Activated T-helper 1 cell treated with anti-CD3 and anti-CD28 coated beads, Interleukin-2, amount 50 U/mL, for 16 hours (primary cell): ENCODE measurements at places on chromosomes 2 and 18.
A peak's percentile ranks its signal among the peaks of the same experiment; 100 is the strongest.

DNA sequence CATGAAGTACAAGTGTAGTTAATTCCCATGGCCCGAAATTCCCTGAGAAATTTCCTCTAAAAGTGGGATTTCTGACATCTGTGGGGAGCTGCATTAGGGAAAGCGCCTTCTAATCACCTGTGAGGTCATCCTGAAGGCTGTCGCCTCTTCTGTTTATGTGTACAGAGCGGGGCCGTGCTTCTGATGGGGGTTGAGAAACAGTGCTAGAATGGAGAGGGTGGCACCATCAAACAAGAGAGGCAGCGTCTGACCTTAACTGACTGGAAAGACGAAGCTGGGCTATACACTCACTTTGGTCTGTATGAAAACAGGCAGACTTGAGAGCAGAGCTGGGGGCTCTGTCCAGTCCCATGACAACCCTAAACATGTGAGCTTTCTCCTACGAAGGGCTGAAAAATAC is 44.2 kb upstream of the DNMT3A start:
- DNase-seq = no peak

DNA sequence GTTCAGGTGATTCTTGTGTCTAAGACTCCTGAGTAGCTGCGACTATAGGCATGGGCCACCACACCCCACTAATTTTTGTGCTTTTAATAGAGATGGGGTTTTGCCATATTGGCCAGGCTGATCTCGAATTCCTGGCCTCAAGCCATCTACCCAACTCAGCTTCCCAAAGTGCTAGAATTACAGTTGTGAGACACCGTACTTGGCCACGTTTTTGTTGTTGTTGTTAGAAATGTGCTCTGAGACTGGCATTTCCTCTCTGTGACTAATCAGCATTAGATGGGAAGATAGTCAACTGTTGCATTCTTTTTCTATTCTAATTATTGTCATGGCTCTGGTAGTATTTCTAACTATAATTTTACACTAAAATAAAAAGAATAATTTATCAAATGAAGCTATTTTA is 191.7 kb downstream of the CAMKMT start:
- no peak for DNase-seq

- DNase-seq = no peak
These were observed 84.8 kb downstream of the OSBPL6 start for GRCh38 chr2:178279142-178279541.

DNA sequence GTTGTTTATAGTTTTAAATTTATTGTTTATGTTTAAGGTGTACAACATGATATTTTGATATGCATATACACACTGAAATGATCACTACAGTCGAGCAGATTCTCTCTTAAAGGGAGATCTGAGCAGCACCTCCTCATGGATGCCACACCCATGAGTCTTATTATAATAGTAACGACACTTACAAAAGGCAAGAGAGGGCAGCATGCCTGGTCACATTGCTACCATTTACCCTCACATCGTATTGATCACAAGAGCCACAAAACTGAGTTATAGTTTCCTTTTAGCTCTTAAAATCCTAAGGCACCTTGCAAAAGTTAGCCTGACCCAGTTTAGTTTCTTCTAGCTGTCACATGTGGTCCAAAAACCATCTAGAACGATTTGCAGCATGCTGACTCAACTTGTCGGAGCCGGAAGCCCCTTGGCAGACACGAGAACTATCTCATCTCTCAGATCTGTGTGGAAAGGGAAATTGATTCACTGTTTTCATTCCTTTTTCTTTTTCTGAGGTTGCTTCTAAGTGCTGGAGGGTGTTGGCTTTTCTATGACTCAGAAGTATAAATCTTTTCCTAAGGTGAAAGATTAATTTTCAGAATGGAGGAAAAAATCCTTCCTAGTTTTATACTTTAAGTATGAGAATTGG is 85.3 kb downstream of the CDC42EP3 start:
- DNase-seq = peak; percentile 58

GRCh38 chr2:233319256-233319655 is 11.6 kb downstream of the SAG start:
- no peak for DNase-seq

DNA sequence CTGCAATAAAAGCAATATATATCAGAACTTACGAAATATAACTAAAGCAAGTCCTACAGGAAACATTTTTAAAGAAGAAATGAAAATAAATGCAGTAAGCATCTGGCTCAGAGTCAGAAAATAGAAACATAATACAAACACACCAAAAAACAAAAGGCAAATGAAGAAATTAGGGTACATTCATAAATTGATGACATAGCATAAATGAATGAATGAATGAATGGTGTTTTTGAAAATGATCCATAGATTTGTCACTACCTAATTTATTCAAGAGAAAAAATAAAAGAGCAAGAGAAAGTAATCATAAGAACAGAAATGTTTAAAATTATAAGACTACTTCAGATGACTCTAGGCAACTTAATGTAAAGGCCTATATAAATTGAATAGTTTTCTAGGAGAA is 226.1 kb upstream of the CDH20 start:
- no peak for DNase-seq

DNA sequence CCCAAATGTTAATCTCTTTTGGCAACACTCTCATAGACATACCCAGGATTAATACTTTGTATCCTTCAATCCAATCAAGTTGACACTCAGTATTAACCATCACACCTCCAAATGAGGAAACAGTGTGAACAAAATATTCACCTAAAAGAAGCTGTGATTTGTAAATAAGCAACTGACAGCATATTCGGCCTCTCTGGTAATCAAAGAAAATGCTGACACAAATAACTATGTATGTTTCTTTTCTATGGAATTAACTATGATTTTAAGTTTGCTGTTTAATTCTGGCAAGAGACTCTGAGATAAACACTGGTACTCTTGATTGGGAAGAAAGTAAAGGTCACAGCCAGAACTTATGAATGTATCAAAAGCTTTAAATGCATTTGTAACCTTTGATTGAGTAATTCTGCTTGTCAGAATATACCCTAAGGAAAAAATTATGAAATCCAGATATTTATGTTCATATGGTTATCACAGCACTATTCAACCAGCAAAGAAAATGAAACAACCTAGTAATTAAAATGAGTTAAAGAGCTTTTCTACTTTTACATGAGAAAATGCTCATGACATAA is 3.6 kb upstream of the GYPC start:
- no peak for DNase-seq

DNA sequence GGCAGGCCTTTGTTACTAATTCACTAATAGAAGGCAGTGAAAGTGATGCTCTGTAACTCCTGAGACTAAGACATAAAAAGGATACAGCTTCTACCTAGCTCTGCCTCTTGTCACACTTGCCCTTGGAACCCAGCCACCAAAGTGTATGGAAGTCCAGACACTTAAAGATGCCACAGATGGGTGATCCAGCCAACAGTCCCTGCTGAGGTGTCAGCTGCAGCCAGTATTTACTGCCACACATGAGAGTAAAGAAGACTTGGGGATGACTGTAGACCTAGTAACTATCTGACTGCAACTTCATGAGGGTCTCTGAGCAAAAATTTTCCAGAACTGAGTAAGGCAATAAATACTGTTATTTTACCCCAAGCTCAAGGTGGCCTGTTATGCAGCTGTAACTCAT is 8.8 kb downstream of the IMMT start:
- no peak for DNase-seq

GRCh38 chr18:38459131-38459994 is 893.8 kb upstream of the CELF4 start:
- DNase-seq = no peak

GRCh38 chr2:11827547-11827946 is 81.1 kb downstream of the LPIN1 start:
- DNase-seq = no peak

DNA sequence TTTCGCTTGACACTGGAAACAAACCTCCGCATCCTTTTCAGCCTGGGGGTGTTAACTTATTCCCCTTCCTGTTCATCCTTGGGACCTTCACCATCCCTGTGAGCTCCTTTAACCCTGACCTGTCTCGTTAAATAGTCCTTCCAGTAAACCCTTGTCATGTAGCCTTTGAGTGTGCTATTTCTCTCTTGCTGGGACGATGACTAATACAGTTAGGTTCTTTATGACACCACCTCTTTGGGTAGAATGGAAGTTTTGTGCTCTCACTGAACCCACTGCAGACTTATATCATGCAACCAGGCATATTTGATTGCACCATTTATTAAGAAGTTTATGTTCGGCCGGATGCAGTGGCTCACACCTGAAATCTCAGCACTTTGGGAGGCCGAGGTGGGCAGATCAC is 40.5 kb upstream of the GAREM1 start:
- no peak for DNase-seq

DNA sequence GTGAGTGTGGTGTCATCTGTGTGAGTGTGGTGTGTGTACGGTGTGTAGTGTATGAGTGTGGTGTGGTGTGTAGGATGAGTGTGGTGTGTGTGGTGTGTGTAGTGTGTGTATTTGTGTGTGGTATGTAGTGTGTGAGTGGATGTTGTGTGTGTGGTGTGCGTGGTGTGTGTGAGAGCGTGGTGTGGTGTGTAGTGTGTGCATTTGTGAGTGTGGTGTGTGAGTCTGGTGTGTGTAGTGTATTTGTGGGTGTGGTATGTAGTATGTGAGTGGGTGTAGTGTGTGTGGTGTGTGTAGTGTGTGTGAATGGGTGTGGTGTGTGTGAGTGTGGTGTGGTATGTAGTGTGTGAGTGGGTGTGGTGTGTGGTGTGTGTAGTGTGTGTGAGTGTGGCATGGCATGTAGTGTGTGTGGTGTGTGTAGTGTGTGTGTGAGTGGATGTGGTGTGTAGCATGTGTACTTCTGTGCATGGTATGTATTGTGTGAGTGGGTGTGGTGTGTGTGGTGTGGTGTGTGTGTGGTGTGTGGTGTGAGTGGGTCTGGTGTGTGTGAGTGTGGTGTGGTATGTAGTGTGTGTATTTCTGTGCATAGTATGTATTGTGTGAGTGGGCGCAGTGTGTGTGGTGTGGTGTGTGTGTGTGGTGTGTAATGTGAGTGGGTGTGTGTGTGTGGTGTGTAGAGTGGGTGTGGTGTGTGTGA is 227.8 kb downstream of the BCL2 start:
- no peak for DNase-seq

GRCh38 chr2:215966274-215966673 is 47.1 kb downstream of the MREG start:
- DNase-seq = no peak

GRCh38 chr2:225458431-225459117 is 59.1 kb downstream of the NYAP2 start:
- no peak for DNase-seq

DNA sequence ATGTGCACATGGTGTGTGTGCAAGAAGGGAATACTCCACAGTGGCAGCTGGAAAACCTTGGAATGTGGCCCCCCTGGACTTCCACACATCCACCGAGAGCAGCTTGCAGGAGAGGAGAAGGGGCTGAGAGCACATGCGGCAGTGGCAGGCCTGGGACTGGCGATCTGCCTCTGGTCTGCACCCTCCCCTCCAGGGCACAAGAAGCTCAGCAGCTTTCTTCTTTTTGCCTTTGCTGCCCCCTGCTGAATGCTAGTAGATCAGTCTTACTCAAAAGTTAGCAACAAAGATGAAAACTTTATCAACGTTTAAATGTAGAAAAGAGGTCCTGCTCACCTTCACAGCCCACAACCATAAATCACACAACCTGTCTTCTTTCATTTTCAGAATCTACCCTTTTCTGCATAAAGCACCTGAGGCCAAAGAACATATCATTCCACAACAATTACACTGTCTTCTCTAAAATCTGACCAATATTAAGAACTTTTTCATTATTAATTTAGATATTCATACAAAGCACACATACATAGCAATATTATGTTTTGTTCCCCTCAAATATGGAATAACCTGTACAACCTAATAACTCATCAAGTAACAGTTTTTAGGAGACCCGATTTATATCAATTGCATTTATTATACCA is 34.6 kb downstream of the TGFBRAP1 start:
- DNase-seq = no peak

GRCh38 chr18:13438507-13439056 is 220.0 kb downstream of the LDLRAD4 start:
- no peak for DNase-seq

DNA sequence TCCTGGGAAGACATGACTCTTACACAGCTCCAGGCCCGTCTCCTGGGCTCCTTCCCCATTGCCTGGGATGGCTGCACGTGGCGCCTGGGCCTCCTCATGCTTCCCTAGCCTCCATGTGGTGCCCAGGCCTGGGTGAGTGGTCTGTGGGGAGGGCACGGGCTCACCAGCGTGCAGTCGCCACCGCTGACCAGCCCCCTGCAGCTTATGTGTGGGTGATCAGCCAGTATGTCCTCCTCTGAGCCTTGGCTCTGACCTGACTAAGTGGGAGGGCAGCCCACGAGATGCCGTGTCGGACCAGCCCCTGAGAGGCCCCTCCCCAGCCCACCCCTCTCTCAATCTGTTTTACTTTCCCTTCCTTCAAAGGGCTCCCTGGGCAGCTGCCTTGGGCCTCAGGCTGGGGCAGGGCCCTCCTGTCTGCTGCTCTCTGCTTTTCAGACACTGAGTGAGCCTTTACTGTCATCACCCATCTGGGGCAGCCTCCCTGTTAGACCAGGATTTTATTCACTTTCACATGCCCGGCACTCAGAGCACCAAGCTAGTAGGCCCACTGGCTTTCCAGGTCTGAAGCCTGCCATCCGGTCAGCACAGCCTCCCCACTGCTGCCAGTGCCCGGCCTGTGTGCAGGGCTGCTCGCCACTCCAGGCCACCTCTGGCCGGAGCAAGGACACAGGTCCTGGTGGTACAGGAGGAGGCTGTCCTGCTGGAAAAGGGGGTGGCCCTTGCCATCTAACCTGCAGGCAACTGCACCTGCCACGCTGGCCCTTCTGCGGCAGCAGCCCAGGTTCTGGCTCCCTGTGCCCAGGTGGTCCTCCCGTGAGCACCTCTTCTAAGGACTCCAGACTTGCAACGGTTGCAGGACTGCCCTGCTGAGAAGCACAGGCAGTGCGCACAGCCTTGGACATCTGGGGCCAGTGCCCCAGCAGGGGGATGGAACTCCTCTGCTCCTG is 84.9 kb upstream of the HPCAL1 start:
- DNase-seq = no peak

GRCh38 chr18:36376361-36376760 is 78.8 kb downstream of the FHOD3 start:
- DNase-seq = no peak
